ENCODE measurements at places on chromosomes 5 and 9. TPM values are rescaled to one million over a fixed set of nuclear protein-coding genes. Genes with fewer than 3 reads are reported as not detected.

DNA sequence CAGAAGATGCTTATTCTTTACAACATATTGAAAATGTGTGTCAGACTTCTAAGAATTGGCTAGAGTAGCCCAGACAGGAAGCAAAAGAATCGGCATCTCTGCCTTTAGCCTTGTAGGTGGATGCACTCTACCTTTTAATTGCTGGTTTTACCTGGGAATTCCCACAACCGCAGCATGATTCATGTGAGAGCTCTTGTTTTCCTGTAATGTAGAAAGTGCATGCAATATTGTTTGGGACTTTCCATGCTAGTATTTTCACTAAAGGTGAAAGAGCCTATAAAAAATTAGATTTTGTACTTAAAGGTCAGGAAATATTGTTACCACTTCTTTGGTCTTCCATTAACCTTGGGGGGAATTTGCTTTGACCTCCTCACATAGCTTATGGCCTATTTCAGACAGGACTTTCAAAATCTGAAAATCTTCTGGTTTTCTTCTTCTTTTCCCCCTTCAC, 89.8 kb downstream of the NTRK2 start:
- H3K4me1 ChIP-seq = no peaks in the 10 kb centered on the region
- no peaks in the 10 kb centered on the region for H3K27me3 ChIP-seq
- no peak overlapping the region for H3K4me3 ChIP-seq
- no peak overlapping the region for H3K27ac ChIP-seq
- DNase-seq = no peak
- H3K36me3 ChIP-seq = no peaks in the 10 kb centered on the region

Gene GARIN3
- not detected for total RNA-seq

Gene CDC25C
- total RNA-seq = 19.6 TPM

DNA sequence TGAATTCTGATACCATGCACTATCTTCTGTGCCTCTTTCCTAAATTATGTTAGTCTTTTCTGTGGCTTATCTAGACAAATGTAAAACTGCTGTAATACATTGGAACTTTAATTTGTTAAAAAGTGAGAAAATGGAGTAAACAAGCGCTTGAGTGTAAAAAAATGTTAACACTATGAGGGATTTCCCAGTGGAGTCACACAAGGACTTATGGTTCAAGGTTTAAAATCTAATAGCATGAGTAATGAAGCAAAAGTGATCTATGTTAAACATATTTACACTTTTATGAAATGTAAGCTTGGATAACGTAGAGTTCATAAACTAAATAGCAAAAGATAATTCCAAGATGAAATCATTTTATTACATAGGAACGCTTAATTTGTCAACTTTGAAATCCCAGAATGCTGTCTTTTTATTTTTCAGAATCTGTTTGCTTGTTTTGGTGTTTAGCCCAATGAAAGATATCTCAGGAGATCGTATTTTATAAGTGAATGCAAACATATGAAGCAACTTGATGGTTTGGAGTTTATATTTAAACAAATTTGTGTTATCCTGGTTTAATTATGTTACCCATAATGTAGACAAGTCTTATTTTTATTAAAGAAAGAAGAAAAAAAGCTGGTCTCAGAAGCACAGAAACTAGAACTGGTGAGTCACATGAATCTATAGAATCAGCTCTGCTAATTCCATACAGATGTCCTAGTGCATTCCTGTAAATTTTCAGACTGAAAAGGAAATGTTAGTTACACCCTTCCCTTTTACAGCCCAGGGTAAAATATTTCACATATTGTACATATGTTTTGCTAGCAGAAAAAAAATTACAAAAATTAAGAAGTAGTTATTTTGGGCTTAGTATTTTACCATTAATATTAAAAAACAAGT, 34.2 kb upstream of the FBN2 start:
- H3K27me3 ChIP-seq = no peaks in the 10 kb centered on the region
- H3K36me3 ChIP-seq = no peaks in the 10 kb centered on the region
- DNase-seq = no peak
- H3K4me3 ChIP-seq = no peak overlapping the region

GRCh38 chr5:170287532-170287931, 10.0 kb downstream of the LCP2 start:
- no peaks in the 10 kb centered on the region for H3K4me1 ChIP-seq
- no peak overlapping the region for H3K4me3 ChIP-seq
- no peaks in the 10 kb centered on the region for H3K27me3 ChIP-seq

GRCh38 chr9:89527084-89527483, 29.2 kb upstream of the SEMA4D start:
- no peak overlapping the region for H3K27ac ChIP-seq
- peaks cover 3% of the 10 kb centered on the region for H3K4me1 ChIP-seq
- H3K36me3 ChIP-seq = no peaks in the 10 kb centered on the region
- no peaks in the 10 kb centered on the region for H3K27me3 ChIP-seq

DNA sequence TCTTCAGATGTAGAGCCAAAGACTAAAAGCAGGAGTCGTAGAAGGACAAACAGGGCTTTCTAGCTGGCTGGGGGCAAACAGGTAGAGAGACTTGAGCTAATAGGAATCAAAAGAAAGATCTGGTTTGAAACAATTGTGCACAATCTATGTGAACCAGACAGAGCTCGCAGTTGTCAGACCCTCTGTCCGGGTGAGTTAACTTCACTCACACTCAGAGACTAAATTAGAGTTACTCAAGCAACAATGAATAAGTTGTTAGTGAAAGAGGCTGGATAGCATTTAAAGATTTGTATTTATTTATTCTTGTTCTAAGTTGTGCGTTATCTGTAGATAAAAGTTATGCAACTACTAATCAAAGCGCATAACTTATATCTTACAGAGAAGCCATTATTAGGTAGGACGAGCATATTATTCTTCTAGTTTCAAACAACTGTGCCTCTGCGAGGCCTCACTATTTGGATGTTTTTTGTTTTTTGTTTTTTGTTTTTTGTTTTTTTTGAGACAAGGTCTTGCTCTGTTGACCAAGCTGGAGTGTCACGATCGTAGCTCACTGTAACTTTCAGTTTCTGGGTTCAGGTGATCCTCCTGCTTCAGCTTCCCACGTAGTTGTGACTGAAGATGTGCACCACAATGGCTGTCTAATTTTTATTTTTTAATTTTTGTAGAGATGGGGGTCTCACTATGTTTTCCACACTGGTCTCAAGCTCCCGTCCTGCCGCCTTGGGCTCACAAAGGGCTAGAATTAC, 13.2 kb upstream of the LNPEP start:
- no peaks in the 10 kb centered on the region for H3K36me3 ChIP-seq
- H3K27me3 ChIP-seq = no peaks in the 10 kb centered on the region
- H3K4me1 ChIP-seq = peaks cover 9% of the 10 kb centered on the region
- DNase-seq = no peak
- no peak overlapping the region for H3K4me3 ChIP-seq

Gene LCN9
- not detected for total RNA-seq

Gene JAKMIP2
- total RNA-seq = not detected

Gene FOXD4L5
- 0.16 TPM for total RNA-seq

DNA sequence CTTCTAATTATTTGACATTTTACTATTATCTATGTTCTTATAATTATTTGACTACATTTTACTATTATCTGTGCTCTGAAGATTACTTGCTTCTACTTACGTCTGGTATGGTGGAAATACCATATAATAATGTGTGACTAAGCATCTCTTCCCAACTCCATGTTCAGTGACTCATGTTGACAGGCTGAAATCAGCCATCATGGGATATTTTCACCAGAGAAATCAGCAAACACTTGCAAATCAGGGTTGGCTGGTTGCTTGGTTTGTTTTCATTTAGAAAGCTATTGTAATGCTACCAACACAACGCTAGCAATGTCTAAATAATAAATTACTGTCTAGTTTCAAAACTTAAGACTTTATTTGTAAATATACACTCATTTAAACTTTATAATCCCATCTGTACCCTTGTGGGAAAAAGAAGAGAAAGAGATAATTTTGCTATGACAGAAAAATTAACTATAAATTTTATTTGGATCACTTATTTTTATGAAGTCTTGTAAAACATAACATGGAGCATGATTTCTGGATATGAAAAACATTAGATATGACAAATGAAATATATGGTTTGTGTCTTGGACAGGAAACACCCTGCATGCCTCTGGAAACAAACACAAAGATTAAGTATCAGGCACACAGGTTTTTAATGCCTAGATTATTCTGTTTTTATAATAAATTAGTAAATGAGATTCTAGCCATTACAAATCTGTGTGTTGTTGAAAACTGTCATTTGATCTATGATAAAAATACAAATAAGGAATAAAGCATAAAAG, 337.6 kb downstream of the BNC2 start:
- DNase-seq = no peak
- H3K36me3 ChIP-seq = no peaks in the 10 kb centered on the region
- no peak overlapping the region for H3K4me3 ChIP-seq
- no peaks in the 10 kb centered on the region for H3K27me3 ChIP-seq

- no peak for DNase-seq
- H3K4me1 ChIP-seq = no peaks in the 10 kb centered on the region
- H3K4me3 ChIP-seq = no peak overlapping the region
- no peak overlapping the region for H3K27ac ChIP-seq
- no peaks in the 10 kb centered on the region for H3K36me3 ChIP-seq
Measured at GRCh38 chr5:150322202-150322601, 19.5 kb upstream of the ARSI start.

- no peaks in the 10 kb centered on the region for H3K27me3 ChIP-seq
- H3K27ac ChIP-seq = no peak overlapping the region
- H3K4me3 ChIP-seq = no peak overlapping the region
- no peaks in the 10 kb centered on the region for H3K4me1 ChIP-seq
Measured at GRCh38 chr5:95114305-95114704, 170.6 kb downstream of the MCTP1 start.

- no peak for DNase-seq
- H3K4me3 ChIP-seq = no peak overlapping the region
- no peak overlapping the region for H3K27ac ChIP-seq
- no peaks in the 10 kb centered on the region for H3K4me1 ChIP-seq
- peaks cover 33% of the 10 kb centered on the region for H3K27me3 ChIP-seq
Measured at GRCh38 chr9:132531195-132531594, 51.2 kb upstream of the BARHL1 start.

DNA sequence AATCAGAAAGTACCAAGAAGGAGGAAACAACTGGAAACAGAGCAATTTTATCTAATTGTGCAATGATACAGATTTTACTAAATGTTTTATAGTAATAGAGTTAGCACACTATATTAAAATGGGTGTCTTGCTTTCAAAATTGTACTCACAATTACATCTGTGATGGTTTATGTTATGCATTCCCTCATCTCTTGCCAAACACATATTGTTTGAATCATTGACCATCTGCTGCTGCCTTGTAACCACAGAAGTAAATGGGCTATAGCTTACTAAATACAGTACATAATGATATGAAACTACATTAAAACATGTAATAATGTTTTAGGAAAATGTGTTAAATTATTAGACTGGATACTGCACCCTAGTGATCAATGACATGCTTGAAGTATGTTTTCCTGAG, 158.1 kb downstream of the SLC25A46 start:
- DNase-seq = no peak
- no peak overlapping the region for H3K27ac ChIP-seq
- H3K4me3 ChIP-seq = no peak overlapping the region
- no peaks in the 10 kb centered on the region for H3K36me3 ChIP-seq
- H3K27me3 ChIP-seq = no peaks in the 10 kb centered on the region

DNA sequence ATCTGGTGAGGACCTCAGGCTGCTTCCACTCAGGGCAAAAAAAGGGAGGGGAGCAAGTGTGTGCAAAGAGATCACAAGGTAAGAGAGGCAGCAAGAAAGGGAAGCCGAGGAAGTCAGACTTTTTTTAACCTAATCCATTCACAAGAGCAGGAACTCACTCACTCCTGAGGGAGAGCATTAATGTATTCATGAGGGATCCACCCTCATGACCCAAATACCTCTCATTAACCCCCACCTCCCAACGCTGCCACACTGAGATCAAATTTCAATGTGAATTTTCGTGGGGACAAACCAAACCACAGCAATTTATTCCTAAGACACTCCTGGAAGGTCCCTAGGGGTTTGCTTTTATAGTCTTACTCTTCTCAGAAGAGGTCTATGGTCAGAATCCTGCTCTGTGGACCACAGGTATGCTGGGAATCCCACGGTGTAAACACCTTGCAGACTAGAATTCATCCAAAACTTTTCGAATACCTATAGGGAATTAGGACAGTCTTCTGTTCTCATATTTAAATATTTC, 108.7 kb downstream of the HSD17B3 start:
- no peaks in the 10 kb centered on the region for H3K4me1 ChIP-seq
- no peaks in the 10 kb centered on the region for H3K36me3 ChIP-seq
- no peak overlapping the region for H3K4me3 ChIP-seq

DNA sequence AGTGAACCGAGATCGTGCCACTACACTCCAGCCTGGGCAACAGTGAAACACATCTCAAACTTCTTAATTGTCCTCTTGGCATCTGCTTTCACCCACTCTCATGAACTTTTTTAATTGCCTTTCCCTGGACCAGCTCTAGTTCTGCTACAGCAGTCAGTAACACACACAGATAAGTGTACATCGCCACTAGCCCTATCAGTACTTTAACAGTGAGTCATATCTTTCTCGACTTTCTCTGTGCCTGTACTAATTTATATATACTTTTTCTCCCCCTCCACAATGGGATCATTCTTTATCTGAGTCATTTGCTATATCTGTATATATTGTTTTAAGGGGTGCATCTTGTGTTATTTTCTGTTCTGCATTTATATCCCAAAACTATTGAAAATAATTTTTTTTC, 6.7 kb downstream of the CDC37L1 start:
- DNase-seq = no peak
- H3K4me3 ChIP-seq = no peak overlapping the region
- peak overlapping the region; percentile 47 for H3K27ac ChIP-seq
- no peaks in the 10 kb centered on the region for H3K27me3 ChIP-seq

Gene FOXD4L3
- total RNA-seq = not detected

GRCh38 chr9:37927132-37927531, 23.2 kb upstream of the SLC25A51 start:
- H3K36me3 ChIP-seq = peaks cover 5% of the 10 kb centered on the region
- DNase-seq = no peak

DNA sequence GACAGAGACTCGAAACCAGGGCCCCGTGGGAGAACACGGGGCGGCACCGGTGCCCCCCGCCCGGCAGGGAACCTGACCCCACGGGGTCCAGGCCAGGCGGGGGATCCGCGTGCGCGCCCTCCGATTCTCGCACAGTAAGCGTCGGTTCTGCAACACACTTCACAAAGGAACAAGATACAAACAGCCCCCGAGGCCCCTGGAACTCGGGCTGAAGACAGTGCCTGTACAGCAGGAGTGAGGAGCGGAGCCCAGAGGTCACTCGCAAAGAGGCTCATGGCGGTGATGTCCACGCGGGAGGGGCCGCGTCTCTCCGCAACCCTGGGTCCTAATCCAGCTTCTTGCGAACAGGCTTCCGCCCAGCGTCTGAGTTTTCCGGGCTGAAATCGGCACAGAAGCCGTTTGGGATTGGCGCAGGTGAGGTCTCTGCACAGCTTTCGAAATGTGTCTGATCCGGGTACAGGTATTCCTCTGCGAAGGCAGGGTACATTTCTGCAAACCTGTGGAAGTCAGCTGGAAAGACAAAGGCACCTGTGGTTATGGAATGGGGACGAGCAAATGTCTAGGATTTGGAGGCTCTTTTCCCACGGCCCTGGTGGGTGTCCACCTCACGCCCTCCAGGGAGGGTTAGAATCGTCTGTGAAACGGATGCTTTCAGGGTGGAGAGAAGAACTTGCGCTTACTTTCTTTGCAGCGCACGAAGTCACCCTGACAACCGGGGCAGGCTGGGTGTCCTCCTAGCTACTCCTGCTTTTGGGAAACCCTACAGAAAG, 18.3 kb upstream of the SLC6A3 start:
- H3K4me3 ChIP-seq = no peak overlapping the region
- H3K27me3 ChIP-seq = no peaks in the 10 kb centered on the region
- no peak overlapping the region for H3K27ac ChIP-seq
- DNase-seq = no peak
- H3K36me3 ChIP-seq = no peaks in the 10 kb centered on the region

GRCh38 chr9:84317563-84317962, 23.0 kb downstream of the SLC28A3 start:
- H3K4me1 ChIP-seq = no peaks in the 10 kb centered on the region
- H3K27ac ChIP-seq = no peak overlapping the region
- no peak for DNase-seq
- H3K4me3 ChIP-seq = no peak overlapping the region
- H3K27me3 ChIP-seq = no peaks in the 10 kb centered on the region

Gene FOXD4
- total RNA-seq = 1.0 TPM
